NCI-H345 (cell line): ENCODE measurements at places on chromosomes 1 and 21.

DNA sequence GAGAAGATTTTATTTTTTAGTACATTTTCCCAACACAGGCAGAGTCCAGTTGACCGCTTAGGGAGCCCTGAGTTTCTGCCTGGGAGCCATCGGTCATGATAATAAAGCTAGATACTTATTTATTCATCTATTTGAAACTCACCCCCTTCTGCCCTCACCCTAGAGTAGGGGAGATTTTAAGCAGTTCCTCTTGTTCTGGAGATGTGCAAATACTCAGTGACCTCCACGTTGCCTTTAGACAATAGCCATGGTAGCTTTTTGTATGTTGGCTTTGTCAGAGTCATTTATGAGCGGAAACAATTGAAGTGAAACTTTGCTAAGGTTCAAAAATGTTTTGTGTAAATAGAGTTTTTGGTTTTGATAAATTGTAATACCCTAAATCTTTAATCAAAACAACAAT, 45.7 kb upstream of the PLPPR4 start:
- DNase-seq = no peak

DNA sequence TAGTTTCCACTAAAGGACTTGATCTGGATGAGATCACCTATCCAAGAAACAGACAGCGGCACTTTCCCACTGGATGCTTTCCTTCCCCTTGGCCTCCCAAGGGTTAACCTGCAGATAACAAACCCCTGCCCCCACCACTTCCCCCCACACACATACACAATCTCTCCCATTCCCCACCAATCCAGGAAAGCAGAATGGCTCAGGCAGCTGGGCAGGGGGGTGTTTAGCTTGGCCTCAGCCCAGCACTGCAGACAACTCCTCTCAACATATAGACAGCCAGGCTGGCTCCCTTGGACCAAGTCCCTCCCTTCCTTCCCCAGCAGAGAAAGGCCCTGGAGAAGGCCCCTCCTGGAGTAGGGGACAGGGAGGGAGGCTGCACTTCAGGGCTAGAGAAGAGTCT, 24.6 kb downstream of the PLEKHA6 start:
- no peak for DNase-seq

- no peak for DNase-seq
These were observed 1.6 kb upstream of the PADI4 start for GRCh38 chr1:17306407-17306806.

- DNase-seq = peak; percentile 7
These were observed 121.7 kb downstream of the SIPA1L2 start for GRCh38 chr1:232508130-232508701.

GRCh38 chr1:11795238-11795890, 10.4 kb downstream of the MTHFR start:
- no peak for DNase-seq

GRCh38 chr1:97271916-97272788, 550.6 kb downstream of the PTBP2 start:
- DNase-seq = no peak

DNA sequence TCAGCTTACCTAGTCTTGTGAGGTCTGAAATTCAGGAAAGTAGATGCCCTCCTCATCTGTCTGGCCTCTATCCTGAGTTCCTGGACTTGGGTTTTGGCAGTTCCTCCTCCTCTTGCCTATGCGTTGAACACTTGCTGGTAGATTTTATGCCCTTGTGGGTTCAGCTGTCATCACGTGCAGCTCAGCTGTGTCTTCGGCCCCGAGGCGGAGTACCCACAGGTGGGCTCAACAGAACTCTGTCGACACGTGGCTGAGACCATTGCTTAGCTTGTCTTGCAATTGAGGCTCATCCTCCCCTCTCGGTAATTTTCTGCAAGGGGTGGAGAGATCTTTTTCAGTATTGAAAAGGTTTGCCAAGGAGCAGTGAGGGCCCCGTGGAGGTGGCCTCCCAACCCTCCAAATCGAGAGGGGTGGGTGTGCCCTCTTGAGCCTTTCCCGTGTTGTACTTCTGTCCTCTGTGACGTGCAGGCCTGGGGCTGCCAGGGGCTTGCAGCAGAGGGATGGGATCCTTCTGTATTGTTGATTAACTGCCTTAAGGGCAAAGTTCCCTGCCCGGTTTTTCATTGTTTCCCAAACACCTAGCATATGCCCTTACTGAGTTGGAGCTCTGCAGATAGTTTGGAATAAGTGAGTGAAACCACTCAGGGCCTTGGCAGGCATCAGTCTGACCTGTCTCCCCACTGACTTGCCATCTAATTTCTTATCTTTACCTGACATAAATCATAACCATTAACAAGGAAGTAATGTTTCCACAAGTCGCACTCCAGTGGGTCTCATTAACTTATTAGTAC, 2.9 kb downstream of the CENPS start:
- DNase-seq = no peak

DNA sequence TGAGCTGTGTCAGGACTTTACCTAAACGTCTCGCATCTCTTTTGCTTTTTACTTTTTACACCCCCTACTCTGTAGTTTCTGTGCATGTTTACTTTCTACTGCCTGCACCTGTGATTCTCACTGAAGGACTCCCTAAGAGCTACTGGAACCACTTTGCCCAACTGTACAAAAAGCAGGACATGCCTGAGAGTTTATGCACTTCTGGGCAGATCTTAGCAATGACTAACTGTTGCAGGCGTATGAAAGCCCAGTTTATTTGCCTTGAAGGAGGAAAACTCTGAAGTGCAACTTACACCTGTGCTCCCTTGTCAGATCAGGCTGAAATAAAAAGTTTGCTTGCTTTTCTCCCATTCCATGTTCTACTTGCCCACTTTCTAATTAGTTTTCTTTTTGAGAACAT, 467.0 kb upstream of the USP24 start:
- DNase-seq = no peak

DNA sequence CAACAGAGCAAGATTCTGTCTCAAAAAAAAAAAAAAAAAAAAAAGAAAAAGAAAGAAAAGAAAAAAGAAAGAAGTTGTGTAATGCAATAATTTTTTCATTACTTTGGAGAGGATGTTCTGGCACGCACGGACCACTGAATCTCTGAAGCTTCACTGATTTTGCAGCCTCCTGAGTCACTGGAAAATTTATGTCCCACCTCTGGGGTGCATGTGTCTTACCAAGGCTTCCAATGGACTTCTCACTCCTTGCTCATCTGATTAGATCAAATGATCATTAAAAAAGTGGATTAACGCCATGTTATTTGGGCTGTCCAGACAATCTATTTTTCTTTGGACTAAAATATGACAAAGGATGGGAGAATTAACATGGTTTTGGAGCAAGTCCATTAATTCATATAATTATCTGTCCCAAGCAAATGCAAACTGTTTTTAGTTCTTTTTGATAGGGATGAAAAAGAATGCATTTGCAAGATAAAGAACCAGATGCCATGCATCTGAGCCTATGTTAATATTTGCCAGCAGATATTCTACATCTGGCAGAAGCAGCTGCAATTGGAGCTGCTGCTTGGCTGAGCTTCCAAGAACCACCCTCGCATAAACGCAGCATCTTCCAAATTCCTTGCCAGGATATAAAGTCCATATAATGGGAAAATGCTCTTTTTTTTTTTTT, 10.1 kb upstream of the MAP1LC3C start:
- DNase-seq = no peak

- peak; percentile 60 for DNase-seq
These were observed 825 bp downstream of the DCAF8 start for GRCh38 chr1:160261556-160261892.

- DNase-seq = peak; percentile 49
These were observed 31.1 kb downstream of the ALG14 start for GRCh38 chr1:95041491-95042165.

- DNase-seq = no peak
These were observed 16.1 kb downstream of the USP1 start for GRCh38 chr1:62452951-62453350.

- peak; percentile 43 for DNase-seq
These were observed 12.8 kb upstream of the LMX1A start for GRCh38 chr1:165369255-165369848.

GRCh38 chr1:63623952-63624351, 30.7 kb downstream of the PGM1 start:
- DNase-seq = peak; percentile 23
